ENCODE measurements at places on chromosomes 2 and 18.

GRCh38 chr2:233857511-233858141 lies 3.3 kb upstream of the HJURP start:
- DNase-seq = peak; percentile 59

DNA sequence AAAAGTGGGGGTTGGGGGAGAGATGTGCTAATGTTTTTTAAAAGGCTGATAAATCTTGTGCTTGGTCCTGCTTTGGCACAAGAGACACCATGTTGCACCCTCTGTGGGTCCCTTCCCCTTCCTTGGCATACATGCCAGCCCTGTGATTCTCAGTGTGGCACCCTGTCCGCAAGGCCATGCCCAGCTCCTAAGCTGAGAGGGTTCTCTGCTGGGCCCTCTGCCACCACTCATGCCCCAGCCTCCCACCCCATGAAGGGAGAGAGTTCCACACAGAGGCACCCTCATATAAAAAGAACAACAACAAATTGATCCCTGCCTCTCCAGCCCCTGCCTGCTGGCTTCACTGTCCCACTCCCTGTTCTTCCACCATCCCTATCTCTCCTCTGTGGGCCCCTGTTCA lies 2.5 kb upstream of the ADCY3 start:
- no peak for DNase-seq

DNA sequence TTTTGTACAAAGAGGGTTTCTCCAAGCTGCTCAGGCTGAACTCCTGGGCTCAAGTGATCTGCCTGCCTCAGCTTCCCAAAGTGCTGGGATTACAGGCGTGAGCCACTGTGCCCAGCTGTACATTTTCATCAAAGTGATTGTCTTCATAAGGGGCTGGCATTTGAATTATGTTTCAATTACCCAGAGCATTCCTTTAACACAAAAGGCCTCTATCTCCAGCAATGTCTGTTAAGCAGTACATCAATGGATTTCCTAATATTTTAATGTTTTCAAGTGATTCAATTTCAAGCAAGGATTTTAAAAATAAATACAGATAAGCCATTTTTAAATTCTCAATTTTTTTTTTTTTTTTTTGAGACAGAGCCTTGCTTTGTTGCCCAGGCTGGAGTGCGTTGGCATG lies 50.9 kb upstream of the AP1S3 start:
- DNase-seq = no peak

- DNase-seq = peak; percentile 27
Observed at GRCh38 chr2:58110765-58111164, 64.2 kb downstream of the VRK2 start.

- DNase-seq = no peak
Observed at GRCh38 chr2:113064281-113064680, 3.5 kb upstream of the IL1F10 start.

DNA sequence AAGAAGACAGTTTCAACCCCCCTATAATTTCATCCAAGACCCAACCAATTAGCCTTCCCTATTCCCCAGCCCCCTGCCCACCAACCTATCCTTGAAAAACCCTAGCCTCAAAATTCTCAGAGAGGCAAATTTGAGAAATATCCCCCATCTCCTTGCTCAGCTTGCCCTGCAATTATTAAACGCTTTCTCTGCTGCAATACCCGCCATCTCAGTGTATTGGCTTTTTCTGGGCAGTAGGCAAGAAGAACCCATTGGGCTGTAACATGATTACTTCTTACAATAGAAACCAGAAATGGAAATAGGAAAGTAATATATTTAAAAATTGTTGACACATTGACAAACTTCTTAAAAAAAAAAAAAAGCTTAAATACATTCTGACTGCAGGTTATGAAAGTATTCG lies 140.6 kb upstream of the CCDC150 start:
- DNase-seq = no peak

- DNase-seq = no peak
Observed at GRCh38 chr2:134070281-134070741, 183.6 kb upstream of the MGAT5 start.

DNA sequence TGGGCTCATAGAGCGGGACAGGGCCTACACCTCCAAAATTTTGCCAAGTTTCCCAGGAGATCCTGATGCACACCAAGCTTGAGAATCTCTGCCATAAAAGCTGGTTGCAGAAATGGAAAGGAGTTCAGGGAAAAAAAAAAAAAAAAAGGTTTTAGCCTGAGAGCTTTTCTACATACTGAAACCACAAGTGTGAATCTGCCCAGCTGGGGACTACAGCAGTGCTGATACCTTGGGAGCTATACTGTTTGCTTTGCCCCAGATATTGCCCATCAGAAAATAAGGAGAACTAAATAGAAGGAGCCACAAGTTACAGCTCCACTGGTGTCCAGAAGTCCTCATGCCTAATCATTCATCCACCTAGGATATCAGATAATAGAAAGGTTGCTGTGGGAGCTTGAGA lies 38.4 kb upstream of the NCKAP5 start:
- DNase-seq = no peak

- DNase-seq = no peak
Observed at GRCh38 chr2:109402180-109402579, 211.6 kb downstream of the SEPTIN10 start.

DNA sequence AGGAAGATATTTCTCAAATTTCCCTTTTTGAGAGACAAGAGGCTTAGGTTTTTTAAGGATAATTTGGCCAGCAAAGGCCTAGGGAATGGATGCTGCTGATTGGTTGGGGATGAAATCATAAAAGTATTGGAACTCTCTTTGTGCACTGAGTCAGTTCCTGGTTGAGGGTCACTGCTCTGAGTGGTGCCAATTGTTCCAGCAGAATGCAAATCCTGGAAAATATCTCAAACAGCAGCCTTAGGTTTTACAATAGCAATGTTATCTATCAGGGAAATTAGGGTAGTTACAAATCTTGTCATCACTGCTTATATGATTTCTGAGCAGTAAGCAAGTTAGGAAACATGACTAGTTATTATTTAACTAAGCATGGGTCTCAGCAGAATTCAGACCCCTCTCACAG lies 96.2 kb downstream of the RAD51AP2 start:
- DNase-seq = no peak

DNA sequence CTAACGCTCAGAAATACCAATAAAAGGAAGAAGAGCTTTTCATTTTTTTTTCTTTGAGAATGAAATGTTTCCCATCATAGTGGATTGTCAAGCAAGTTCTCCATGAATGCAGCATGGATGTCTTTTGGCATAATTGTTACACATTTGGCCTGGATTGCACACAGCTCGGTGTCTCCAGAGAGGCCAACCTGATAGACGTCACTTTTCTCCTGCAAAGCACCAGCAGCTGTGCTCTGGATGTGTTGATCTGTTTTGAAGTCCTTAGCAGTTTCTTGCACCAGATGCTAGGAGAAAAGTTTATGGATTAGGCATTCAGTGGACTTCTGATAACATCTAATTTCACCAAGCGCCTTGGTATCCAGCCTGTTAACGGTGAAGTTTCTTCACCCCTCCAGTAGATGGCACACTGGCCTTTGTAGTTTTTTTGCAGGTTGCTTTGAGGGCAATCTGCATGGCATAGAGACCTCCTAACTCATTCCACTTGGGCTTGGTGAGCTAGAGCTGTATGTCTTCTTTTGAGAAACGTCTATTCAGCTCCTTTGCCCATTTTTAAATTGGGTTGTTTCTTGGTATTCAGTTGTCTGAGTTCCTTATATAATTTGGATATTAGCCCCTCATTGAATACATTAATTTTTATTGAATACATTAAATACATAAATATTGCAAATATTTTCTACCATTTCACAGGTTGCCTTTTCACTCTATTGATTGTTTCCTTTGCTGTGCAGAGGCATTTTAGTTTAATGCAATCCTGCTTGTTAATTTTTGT lies 59.7 kb downstream of the PTH2R start:
- peak; percentile 55 for DNase-seq

GRCh38 chr2:6883448-6884122 lies 6.0 kb downstream of the RSAD2 start:
- DNase-seq = no peak

DNA sequence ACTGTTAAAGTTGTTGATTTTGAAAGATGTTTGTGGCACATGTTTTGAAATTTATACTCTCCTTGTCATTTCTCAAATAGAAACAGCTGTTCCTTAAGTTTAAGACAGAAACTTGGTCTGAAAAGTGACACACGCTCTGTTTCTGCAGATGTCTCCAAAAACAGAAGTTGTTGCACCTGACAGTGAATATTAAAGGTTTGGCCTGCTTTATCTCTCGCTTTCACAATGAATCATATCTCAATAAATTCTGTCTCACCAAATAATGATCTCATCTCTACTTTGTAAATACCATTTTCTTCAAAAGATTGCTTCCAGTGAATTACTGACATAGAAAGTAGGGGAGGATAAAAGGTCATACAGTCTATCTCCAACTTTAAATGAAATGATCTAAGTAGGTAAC lies 294.9 kb upstream of the SYT4 start:
- DNase-seq = no peak

DNA sequence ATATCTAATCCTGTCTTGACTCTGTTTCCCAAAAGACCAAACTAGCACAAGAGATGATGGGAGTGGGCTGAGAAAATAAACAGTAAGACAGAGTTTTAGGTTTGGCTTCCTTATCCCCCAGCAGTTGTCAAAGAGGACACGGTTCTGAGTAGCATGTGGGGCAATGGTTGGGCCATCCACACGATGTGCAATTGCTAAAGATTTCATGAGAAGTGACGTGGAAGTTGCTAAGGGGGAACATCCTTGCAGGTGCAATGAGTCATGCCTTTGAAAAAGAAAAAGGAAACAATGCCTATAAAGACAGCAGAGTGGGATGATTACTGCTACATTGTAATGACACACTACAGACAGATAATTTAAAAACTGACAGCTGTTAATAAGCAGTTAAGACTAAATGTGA lies 1395.8 kb downstream of the LRP1B start:
- DNase-seq = no peak

- DNase-seq = no peak
Observed at GRCh38 chr2:229416116-229416694, 145.1 kb upstream of the PID1 start.

- DNase-seq = no peak
Observed at GRCh38 chr2:43845181-43845580, 6.4 kb downstream of the ABCG8 start.

DNA sequence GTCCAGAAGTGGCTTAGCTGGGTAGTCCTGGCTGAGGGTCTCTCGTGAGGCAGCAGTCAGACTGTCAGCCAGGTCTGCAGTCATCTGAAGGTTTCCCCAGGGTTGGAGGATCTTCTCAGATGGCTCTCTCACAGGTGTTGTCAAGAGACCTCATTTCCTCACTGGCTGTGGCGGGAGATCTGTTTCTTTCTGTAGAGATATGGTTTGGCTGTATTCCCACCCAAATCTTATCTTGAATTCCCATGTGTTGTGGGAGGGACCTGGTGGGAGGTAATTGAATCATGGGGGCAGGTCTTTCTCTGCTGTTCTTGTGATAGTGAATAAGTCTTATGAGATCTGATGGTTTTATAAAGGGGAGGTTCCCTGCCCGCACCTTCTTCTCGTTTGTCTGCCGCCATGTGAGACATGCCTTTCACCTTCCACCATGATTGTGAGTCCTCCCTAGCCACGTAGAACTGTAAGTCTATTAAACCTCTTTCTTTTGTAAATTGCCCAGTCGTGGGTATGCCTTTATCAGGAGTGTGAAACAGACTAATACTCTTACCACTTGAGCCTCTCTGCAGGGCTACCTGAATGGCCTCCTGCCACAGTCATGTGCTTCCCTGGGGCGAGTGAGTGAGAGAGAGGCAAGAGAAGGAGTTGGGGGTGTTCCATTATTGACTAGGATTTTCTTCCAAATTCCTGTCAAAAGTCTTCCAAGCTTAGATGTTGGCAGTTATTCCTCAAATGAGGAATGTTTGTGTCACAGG lies 23.6 kb downstream of the MALT1 start:
- no peak for DNase-seq

GRCh38 chr2:149420053-149420963 lies 89.9 kb downstream of the LYPD6 start:
- DNase-seq = no peak

DNA sequence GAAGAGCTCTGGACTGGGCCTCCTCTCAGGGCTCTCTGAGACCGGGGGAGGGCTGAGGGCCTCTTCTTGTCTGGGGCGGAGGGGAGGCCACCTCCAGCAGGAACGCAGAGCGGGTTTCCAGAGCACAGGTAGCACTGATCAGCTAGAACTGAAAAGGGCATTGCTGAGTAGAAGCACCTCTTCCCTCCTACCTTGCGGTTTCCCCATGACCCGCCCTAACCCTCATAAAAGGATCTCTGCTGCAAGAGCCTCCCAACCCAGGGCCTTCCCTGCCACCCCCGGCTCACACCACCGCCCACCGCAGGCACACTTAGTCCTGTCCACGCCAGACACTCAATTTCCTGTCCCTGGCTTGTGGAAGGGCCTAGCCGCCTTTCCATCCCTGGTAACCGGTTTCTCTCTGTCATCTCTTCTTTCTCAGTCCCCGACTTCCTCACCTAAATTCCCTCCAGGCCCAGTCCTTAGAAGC lies 966 bp downstream of the ADCY3 start:
- DNase-seq = peak; percentile 34

DNA sequence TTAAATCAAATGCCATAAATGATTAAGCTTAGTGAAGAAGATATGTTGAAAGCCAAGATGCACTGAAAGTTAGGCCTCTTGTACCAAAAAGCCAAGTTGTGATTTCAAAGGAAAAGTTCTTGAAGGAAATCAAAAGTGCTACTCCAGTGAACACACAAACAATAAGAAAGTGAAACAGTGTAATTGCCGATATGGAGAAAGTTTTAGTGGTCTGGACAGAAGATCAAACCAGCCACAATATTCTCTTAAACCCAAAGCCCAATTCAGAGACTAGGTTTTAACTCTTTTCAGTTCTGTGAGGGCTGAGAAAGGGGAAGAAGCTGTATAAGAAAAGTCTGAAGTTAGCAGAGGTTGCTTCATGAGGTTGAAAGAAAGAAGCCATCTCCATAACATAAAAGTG lies 101.8 kb upstream of the RPE start:
- DNase-seq = no peak

GRCh38 chr2:149427387-149427786 lies 97.0 kb downstream of the LYPD6 start:
- DNase-seq = no peak

GRCh38 chr2:79640001-79640400 lies 127.2 kb downstream of the CTNNA2 start:
- no peak for DNase-seq

DNA sequence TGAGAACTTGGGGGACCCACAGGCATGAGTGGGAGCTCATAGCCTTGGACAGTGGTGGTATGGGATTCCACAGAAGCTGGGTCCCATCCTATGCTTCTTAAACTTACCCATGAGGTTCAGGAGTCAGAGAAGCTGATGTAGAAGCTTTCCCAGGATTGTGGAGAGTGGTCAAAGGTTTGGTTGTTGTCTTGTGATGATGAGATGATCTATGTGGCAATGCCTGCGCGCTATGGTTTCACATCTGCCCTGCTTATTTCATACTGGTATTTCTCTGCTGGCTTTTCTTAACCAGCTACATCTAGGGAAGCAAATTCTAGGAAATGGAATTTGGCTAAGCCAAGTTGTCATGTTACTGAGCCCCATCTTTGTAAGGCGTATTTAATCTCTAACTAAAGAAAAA lies 168.6 kb downstream of the ZNF407 start:
- no peak for DNase-seq

GRCh38 chr2:186949726-186950256 lies 100.8 kb upstream of the ZSWIM2 start:
- no peak for DNase-seq

GRCh38 chr18:45870419-45870818 lies 44.9 kb downstream of the SIGLEC15 start:
- DNase-seq = no peak

- DNase-seq = no peak
Observed at GRCh38 chr2:37843556-37843955, 81.5 kb upstream of the RMDN2 start.

- no peak for DNase-seq
Observed at GRCh38 chr2:132383956-132384355, 32.6 kb upstream of the GPR39 start.

- DNase-seq = no peak
Observed at GRCh38 chr2:98505311-98505808, 60.7 kb downstream of the INPP4A start.

Data from HEK293T (cell line).